ENCODE measurements at places on chromosomes 2 and 18.

DNA sequence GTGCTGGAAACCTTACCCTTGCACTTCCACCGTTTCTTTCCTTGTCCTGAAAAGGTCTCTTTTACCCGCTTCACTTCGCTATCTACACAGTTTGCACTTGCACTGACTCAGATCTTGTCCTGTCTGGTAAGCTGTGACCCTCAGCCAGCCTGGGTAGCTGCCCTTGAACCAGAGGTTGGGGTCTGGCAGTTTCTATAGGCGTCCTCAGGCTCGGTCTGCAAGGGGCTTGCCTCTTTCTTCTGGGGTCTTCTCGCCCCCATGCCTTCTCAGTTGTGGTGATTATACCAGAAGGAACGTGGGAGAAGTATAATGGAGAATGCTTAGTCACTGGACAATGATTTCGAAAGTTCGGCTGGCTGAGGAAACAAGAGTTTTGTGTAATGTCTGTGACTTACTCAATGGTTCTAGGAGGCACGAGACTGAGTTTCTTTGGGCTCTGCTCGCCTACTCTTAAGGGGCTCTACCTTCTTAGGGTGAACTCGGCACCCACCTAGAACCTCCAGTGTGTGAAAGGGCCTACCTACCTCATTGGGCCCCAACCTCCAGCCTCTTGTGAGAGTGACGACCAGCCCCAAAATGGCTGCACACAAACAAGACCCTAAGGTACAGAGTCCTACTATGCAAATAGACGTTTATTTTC is 6.9 kb upstream of the STAT1 start:
- no peak for DNase-seq

- no peak for DNase-seq
Measured at GRCh38 chr2:189221811-189222467, 42.4 kb upstream of the COL5A2 start.

GRCh38 chr2:46666044-46666679 is 186.8 kb downstream of the TMEM247 start:
- no peak for DNase-seq

- DNase-seq, result no peak
Measured at GRCh38 chr2:191316246-191316994, 71.2 kb downstream of the MYO1B start.

GRCh38 chr2:168375195-168375798 is 80.8 kb upstream of the CERS6 start:
- no peak for DNase-seq

DNA sequence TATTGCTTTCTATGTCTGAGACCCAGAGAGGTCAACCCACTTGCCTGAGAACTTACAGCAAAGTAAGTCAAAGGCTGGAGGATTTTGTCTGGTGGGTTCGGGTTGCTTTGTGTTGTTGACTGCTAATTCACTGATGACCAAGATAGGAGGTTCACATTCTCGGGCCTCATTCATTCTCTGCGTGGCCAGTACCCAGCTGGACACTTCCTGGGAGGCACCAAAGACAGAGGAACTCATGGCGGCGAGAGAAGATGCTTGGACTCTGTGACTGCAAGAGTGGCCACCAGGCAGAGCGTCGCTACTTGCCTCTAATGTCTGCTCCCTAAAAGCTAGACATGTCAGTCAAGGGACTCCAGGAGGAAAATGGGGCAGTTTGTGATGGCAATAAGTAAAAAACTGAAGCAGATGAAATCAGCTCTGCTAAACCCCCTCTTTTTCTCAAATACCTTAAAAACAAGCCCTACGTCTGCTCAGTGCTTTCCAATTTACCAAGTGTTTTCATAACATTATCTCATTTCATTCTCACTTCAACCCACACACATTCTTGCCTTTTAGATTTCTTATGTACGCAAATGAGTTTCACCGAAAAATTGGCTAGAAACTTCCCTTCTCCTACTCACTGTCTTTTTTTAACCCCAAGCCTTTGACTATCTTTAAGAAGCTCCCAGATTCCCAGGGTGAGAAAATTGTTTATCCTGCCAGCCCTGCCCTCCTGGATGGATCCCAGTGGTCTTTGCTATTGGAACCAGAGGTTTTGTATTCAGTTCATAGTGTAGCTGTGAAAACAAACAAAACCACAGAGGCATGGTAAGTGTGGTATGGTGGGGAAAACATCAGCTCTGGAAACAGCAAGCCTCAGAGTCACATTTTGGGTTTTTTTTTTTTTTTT is 4.9 kb upstream of the LBH start:
- DNase-seq, result no peak

- no peak for DNase-seq
Measured at GRCh38 chr2:175624785-175625184, 377.3 kb downstream of the LNPK start.

DNA sequence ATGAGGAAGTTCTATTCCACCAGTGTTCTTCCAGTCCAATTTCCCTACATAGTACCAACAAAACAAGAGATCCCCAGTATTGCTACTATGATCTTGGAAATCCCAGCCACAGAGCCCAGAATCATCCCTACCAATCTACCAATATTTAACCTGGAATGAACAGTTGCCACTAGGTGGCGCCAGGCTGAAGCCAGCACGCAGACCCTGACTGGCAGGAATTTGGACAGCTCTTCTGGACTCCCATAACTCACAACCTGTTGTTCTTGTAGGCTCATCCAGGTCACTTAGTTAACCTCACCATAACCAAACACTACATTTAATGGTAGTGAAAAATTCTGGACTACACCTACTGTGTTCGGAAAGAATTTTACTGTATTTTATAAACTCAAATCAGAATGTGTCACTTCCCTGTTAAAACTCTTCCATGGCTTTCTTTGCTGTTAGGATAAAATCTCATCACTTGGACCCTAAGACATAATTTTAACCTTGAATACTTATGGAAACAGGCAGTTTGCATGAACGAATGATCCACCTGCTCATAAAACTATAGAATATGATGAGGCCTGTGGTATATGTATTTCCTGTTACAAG is 59.8 kb upstream of the SLC38A11 start:
- peak; percentile 66 for DNase-seq

DNA sequence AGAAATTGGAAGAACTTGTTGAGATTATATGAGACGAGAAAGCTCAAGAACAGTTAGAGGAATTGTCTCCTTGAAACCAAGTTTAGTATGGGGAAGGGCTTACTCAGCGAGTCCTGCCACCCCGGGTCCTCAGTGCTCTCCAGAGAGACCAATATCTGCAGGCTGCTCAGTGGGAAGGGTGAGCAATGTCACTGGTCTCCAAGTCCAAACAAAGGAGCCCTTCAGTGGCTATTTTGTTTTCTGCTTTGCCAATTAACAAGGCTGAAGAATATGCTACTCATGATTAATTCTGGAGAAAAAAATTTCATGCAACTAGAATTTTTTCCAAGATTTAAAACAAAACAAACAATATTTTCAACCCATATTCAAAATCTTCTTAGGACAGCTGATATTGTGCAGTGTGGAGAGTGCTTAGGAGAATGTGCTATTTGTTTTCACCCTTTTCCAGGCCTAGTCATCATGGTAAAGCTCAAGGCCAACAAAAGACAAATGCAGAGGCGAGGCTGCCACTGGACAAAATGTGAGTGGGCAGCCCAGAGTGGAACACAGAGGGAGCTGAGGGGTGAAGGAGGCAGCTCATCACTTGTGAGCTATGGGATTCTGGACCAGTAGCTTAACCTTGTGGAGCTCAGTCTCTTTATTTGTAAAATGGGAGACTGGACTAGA is 83.8 kb upstream of the TMEM17 start:
- DNase-seq, result no peak

DNA sequence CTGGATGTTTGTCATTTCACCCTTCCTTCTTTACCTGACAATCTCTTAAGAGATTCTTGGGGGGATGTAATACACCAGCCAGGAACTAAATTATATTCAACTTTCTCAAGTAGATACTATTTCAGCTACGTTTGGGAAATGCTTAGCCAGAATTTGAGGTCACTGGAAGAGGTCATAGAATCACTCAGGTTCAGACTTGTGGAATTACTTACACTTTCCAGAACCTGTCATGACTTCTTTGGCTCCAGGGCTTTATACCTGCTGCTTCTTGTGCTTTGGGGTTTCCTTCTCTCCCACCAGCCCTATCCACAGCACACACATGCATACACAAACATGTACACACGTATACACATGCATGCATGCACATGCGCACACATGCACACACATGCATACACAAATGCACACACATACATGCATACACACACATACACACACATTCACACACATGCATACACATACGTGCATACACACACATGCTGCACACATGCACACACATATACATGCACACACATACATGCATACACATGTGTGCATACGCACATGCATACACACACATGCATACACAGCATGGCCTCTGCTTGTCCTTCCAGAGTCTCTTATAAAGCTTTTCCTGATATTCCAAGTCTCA is 23.5 kb upstream of the ANXA4 start:
- no peak for DNase-seq

DNA sequence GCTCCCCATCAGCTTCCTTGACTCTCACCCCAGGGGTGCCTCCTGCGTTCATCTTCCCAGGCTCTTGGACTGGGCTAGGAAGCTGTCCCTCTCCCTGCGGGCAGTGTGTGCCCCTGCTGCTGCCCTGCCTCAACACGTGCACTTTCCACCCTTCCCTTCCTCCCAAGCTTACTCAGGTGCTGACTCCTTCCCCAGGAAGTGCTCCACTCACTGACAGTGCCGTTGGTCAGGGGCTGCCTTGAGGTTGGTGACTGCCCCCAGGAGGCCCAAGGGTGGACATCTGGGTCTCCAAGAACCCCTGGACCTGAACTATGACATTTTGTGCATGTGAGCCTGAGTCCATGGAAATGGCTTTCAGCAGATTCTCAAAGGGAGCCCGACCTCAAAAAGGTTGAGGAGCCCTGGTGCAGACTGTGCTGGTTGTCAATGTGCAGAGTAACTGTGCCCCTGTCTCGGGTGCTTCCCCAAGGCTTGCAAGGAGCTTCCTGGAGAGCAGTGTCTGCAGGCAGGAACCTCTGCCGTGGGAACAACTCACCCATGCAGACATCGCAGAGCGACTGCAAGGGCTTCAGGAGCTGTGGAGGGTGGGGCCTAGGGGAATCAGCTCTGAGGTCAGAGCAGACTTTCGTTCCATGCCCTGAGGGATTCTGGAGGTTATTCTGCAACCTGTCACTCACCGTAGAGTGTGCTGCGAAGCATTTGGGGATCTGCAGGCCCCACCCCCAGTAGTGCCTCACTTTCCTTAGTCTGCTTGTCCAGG is 116.5 kb upstream of the MCFD2 start:
- no peak for DNase-seq

DNA sequence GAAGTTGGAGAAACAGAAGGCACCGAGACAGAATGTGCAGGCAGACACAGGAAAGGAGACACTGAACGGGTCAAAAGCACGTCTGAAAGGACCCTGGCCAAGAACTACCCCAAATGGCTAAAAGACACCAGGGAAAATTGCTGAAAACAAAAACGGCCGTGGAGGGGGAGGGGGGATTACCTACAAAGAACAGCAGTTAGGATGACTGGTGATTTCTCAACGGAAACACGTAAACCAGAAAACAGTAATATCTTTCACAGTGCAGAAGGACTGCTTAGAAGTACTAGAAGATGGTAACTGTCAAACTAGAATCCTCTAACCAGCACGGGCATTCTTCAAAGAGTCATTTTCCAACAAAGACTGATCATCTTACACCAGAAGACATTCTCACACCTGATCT is 142.6 kb downstream of the HDAC4 start:
- DNase-seq, result no peak

DNA sequence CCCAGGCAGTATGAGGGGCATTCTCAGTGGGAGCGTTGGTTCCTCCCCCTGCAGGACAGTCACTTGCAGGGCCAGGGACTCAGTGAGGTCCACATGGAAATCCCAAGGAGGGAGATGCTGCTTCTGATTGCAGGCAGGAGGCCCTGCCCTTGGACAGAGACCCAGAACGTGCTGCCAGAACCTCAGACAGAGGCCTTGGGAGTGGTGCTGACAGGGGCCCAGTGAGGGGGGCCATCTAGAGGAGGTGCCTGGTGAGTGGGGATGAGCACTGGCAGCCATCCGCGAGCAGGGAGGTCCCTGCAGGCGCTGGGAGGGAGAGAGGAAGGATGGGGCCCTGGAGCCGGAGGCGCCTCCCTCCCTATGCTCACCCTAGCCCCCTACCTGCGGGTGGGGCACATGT is 133.1 kb downstream of the DYSF start:
- no peak for DNase-seq

GRCh38 chr2:108243566-108243965 is 3.8 kb downstream of the SULT1C3 start:
- DNase-seq, result no peak

DNA sequence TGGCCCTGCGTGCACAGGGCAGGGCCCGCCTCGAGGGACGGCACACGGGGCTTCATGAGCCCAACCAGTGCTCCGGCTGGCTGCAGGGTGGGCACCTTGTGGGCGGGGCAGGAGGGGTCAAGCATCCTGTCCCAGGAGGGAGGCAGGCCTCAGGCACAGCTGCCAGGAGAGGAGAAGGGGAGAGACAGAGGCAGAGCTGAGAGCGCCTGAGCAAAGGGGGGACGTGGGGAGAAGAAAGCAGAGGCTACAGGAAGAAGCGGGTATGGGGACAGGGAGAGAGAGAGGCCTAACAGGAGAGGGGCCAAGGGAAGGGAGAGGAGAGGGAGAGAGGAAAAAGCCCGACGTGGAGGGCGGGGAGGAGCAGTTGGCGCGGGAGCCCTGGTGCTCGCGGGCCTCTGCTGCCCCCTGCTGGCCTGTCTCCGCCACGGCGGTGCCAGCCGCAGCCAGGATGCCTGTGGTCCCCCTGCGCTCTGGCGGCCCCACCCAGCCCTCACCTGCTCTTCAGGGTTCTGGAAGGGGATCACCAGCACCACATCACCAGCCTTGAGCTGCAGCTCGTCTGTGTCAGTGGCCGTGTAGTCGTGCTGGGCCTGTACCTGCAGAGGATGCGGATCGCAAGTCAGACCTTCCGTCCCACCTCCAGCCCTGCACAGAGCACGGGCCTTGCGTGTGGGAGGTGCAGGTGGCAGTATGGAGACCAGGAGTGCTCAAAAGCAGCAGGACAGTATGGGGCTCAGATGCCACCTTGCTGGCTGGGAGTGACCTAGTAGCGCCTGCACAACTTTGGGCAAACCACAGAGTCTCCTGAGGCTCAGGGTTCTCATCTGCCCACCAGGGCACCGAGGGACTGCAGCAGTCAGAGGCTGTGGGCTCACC is 56.8 kb downstream of the BIN1 start:
- peak; percentile 48 for DNase-seq

DNA sequence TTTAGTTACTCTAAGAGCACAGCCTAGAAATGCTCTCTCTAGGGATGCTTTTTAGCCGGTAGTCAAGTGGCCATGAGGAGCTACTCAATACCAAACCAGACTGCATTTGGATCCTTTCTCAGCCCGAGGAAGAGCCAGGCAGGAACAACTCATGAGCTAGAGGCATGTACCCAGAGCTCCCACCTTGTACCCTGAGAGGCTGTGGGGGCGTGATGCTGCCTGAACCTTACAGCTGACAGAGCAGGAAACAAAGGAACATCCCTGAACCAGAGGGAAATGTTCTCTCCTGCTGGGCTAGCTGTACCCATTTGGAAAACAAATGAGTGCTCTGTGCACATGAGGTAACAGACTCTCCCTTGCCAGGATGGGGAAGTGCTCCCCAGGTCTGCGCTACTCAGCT is 131.6 kb downstream of the OSR1 start:
- no peak for DNase-seq

All from NCI-H345 (cell line).